ENCODE measurements at places on chromosomes 3 and 15.

DNA sequence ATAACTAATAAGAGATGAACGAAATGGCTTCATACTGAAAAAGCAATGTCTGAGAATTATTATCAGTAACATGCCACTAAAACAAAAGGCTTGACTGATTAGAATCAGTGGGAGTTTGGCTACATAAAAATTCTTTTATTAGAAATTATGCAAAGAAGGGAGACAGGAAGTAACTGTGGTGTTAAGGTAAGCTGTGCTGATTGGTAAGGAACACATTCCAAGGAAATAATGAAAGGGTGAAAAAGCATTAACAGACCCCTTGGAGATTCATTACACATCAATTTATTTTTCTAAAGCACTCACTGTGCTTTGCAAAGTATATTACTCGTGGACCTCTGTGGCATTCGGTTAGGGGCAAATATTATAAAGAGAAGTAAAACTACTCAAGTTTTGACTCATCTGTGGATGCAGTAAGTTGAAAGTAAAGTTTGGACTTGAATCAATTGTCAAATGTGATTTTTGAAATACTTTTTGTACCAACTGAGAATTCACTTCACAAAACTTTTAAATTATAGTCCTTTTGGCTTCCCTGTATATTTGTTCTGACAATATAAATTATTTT is 176.1 kb upstream of the ZPLD1 start:
- no peak for DNase-seq

- no peak for DNase-seq
These were observed 223.3 kb upstream of the ARHGEF26 start for GRCh38 chr3:153897842-153898241.

GRCh38 chr3:133477487-133477886 is 77.6 kb downstream of the BFSP2 start:
- DNase-seq = no peak

- no peak for DNase-seq
These were observed 231.9 kb upstream of the TBC1D5 start for GRCh38 chr3:17974206-17974841.

DNA sequence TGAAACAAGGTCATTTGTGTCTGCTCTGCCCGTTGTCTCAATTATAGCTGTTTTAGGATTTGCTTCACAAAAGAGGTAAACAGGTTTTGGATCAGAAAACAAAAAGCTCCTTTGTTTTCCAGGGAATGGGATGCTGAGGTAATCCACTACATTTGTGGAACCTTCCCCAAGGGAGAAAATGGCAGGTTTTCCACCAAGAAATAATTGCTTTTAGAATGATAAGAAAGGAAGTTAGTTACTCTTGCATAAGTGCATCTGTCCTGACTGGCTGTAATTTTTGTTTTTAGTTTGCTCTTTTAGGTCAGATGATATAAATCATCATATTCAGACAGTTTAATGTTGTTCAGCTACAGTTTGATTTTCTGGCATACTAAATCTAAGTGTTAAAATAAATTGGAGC is 198.5 kb upstream of the COL8A1 start:
- no peak for DNase-seq

DNA sequence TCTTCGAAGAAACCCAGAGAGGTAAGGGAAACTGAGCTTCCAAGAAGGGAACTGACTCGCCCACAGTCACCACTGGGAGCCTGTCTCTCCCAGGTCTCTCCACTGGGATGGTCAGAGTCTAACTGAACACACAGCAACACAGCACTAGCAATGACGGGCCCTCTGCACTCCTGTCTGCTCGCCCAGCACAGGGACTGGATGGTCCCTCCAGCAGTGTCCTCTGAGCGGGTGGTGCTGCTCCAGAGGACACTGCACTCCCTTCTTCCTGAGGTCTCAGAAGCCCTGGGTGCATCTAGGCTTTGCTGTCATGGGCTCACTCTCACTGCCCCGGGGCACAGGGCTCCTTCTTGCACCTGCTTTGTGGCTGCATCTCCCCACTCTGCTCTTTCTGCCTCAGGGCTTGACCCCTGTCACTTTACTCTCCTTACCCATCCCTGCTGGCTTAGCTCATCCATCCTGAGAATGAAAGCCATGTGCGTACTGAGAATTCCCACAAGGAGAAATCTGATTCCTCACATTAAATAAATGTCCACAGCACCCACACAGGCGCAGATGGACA is 356.6 kb downstream of the GABRG3 start:
- no peak for DNase-seq

DNA sequence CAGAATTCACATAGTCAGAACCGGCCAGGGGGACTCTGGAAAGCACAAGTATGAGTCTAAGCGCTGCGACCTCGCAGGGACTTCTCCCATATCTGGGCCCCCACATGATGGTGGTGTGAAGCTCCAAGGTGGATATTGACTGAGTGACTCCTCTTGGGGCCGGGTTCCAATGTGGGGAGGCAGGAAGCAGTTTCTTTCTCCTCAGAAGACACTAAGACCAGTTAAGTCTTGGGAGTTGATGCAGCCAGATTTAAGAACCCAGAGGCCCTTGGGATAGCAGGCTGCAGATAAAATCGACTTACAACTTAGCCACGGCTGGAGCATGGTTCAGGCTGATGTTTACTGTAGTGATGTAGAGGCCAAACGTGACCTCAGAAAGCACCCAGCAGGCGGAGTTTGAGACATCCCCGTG is 55.4 kb upstream of the KLF13 start:
- no peak for DNase-seq

GRCh38 chr3:126476166-126477060 is 722 bp upstream of the ZXDC start:
- no peak for DNase-seq

- no peak for DNase-seq
These were observed 183.7 kb downstream of the NTRK3 start for GRCh38 chr15:88072598-88073390.

DNA sequence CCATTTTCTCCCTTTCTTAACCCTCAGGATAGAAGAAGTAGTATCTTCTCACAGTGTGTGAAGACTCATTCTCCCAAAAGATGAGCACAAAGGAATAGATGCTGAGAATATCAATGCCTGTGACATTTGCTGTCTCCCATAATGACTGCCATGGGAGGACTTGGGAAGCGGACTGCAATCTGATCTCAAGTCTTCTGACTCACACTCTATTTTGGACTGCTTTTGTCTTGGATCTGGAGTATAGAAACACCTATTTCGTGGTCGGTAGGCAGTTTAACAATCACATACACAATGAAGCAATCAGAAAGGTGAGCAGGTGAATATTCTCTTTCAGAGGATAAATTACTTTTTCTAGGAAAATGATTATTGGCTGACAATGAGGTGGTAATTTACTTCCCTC is 852.0 kb downstream of the FHIT start:
- no peak for DNase-seq

GRCh38 chr3:150421799-150422548 is 13.9 kb downstream of the TSC22D2 start:
- no peak for DNase-seq

DNA sequence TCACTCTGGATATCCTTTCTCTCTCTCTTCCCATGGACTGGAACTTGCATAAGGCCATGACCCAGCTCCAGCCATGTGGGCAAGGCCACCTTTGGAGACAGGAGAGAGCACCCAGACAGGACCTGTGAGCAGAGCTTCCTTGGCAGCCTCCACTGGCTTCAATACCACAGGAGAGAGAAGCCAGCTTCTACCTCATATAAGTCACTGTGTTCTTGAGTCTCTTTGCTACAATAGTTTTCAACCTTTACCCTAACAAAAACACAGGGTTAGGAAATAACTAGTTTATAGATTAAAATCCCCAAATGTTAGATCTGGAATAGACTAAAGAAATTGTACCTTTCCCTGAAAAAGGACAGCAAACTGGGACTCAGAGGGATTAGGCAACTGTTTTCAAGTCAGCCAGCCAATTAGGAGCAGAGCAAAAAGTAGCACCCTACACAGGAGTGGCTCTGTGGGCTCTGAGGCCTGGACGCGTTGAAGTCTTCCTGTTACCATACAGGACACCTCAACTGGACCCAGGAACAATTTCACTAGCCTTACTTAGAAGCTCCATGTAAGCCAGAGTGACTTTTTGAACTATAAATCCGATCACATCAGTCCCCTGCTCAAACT is 211.5 kb upstream of the ICE2 start:
- DNase-seq = no peak

GRCh38 chr3:195548987-195549386 is 5.9 kb upstream of the PPP1R2 start:
- no peak for DNase-seq

DNA sequence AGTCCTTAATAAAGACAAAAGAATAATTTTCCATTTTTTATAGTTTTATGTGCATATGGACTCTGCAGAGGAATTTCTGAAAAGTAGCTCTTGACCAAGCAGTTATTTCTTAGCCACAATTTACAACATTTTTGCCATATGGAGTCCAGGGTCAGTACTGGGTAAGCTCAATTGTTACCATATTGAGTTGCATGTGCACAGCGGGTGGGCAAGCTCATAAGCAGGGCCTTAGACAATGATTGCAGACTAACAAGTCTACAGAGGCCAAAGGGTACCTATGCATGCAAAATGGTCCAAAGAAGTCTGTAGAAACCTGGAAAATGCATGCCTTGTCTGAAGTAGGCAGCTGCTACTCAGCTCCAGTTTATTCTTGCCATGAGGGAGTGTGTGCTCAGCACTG is 19.0 kb upstream of the ARHGEF26 start:
- DNase-seq = no peak

DNA sequence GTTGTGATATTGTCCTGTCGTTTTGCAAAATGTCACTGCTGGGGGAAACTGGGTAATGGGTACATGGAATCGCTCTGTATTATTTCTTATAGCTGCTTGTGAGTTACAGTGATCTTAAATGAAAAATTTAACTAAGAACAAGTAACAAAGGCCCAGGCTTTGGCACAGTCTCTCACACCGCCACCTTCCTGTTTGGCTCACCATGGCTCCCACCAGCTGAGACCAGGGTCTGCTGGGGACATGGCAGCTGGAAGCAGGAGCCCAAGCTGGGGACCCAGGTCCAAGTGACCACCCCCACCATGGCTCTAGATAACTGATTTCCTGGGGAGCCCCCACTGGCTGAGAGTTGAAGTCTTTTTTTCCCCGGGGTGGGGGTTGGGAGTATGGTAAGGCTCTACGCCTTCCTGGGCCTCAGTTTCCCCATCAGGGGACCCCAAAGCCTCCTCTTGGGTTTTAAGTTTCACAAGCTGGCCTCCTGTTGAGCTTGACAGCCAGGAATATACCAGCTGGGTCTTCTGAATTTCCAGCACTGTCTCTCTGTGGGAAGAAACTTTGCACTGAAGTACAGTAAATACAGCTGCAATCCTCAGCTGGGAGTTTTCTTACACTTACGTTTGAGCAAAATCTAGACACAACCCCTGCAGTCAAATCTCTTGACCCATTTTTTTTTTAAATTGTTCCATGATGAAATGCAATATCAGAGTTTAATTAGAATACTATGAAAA is 26.1 kb downstream of the ABTB1 start:
- no peak for DNase-seq

DNA sequence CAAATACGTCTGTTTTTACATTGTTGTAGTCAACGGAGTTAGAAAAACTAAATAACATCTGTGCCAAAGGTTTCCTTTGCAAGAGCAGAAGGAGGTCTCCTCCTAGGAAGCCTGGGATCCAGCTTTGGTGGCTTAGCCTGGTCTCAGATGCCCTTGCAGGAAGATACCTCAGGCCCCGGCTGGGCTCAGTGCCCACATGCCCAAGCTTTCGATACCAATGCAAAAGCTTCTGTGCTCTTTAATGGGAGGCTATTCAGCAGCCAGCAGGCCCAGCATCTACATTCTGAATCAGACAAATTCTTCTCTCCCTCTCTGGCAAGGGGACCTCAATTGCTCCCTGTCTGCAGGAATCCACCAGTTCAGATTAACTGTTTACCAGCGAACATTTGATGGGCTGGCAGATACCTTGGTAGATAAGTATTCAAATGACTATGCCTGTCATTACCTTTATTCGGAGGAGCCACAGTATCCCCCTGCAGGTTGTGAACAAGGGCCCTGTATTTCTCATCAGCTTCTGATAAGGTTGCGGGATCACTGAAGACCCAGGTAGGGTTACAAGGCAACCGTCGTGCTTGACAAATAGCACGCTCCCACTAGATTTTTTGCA is 180.1 kb upstream of the KBTBD8 start:
- DNase-seq = no peak

GRCh38 chr3:177300842-177301241 is 103.6 kb upstream of the TBL1XR1 start:
- DNase-seq = no peak

DNA sequence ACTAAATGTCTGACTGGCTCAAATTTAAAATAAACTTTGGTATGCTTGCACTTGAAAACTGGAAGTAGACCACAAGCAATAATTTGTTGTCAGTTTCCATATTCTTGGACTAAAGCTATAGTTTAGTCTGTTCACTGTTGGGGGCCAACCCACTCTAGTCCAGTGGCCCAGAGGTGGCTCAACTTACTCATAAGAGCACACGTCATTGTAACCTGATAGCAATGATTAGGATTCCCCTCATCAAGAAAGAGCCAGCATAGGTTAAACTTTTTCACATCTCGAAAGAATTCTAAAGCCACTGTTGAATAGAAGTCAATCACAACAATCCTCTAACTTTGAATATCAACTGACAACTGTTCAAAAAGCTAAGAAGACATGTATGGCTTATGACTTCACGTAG is 147.0 kb downstream of the MEIS2 start:
- DNase-seq = no peak

- DNase-seq = no peak
These were observed 103.6 kb downstream of the ARNT2 start for GRCh38 chr15:80507638-80508316.

DNA sequence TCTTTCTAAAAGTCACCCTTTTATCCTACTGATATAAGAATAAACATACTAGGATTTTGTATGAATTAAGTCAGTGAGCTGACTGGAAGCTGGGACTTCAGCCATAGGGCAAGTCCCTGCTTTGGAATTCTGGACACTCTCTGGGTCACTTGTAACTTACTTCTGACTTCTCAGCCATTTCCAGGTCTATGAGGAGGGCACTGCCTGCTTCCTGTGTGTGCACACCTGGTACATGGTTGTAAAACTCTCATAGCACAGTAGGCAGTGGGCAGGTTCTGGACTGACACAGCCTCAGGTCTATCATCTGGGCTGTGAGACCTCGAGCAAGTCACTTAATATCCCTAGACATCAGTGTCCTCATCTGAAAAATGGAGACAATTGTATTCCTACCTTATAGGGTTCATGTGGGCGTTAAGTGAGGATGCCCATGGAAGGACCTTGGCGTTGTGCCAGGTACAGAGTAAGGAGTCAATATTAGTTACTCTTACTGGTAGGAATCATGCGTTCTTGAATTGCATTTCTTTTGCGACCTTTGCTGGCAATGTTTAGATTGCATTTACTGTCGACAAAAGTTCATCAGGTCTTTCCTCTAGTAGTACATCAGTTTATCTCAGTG is 27.5 kb upstream of the TGM5 start:
- DNase-seq = no peak

GRCh38 chr15:84725001-84725491 is 9.1 kb upstream of the SEC11A start:
- no peak for DNase-seq

GRCh38 chr3:52534281-52535183 is 875 bp upstream of the NT5DC2 start:
- no peak for DNase-seq

Measured in NCI-H187 treated with DMSO at 0.1 percent for 48 hours (cell line).